Panc1 (cell line): ENCODE measurements at places on chromosomes 5 and 9. TPM values are rescaled to one million over a fixed set of nuclear protein-coding genes. Genes with fewer than 3 reads are reported as not detected.
A peak's percentile ranks its signal among the peaks of the same experiment; 100 is the strongest.

DNA sequence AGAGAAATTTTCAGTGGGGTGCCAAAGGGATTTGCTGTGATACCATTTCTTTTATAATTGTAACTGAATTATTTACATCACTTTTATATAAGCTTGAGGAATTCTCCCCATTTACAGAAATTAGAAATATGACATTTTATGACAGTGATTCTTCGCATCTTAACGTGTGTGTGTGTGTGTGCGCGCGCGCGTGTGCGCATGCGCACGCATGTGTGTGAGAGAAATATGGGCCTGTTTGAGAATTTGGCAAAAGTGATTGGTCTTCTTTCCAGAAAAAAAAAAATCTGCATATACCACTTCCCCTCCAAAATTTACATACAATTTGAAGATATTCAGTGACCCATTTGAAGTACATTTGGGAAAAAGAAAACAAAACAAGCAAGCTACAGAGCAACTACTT, 190.7 kb upstream of the PDE4D start:
- no peak overlapping the region for H3K27ac ChIP-seq
- DNase-seq: no peak
- no peak overlapping the region for H3K4me3 ChIP-seq
- H3K4me1 ChIP-seq: no peaks in the 10 kb centered on the region
- no peaks in the 10 kb centered on the region for H3K36me3 ChIP-seq

GRCh38 chr5:43231977-43232376, 40.0 kb downstream of the NIM1K start:
- no peaks in the 10 kb centered on the region for H3K27me3 ChIP-seq
- H3K36me3 ChIP-seq: no peaks in the 10 kb centered on the region
- H3K4me1 ChIP-seq: no peaks in the 10 kb centered on the region
- DNase-seq: no peak
- no peak overlapping the region for H3K4me3 ChIP-seq
- no peak overlapping the region for H3K27ac ChIP-seq

DNA sequence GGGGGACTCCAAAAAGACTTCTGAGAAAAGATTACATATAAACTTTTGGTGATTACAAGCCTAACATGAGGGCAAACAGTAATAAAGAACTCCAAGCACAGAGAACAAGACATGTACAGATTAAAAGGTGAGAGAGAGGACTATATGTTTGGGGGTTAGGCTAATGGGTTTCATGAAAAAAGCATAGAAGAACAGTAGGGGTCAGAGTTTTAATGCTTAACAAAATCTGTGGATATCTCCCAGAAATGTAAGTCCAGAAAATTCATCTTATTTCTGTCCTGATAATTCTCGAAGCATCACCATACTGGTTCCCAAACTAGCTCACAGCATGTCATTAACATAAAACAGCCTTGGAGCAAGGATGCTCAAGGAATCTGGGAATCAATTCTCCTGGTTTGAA, 137.2 kb downstream of the ARRDC3 start:
- no peak overlapping the region for H3K4me3 ChIP-seq
- no peaks in the 10 kb centered on the region for H3K36me3 ChIP-seq
- H3K27me3 ChIP-seq: no peaks in the 10 kb centered on the region
- no peak for DNase-seq

- no peaks in the 10 kb centered on the region for H3K36me3 ChIP-seq
- no peak overlapping the region for H3K27ac ChIP-seq
- DNase-seq: no peak
- no peaks in the 10 kb centered on the region for H3K4me1 ChIP-seq
These were observed 2062.2 kb upstream of the CDH6 start for GRCh38 chr5:29131285-29131684.

GRCh38 chr9:93699650-93700049, 123.3 kb downstream of the PHF2 start:
- no peaks in the 10 kb centered on the region for H3K36me3 ChIP-seq
- DNase-seq: no peak
- no peak overlapping the region for H3K27ac ChIP-seq

GRCh38 chr9:114480746-114481435, 24.4 kb downstream of the WHRN start:
- no peaks in the 10 kb centered on the region for H3K36me3 ChIP-seq
- H3K27ac ChIP-seq: no peak overlapping the region
- no peak for DNase-seq
- H3K4me3 ChIP-seq: no peak overlapping the region
- H3K4me1 ChIP-seq: no peaks in the 10 kb centered on the region

- no peaks in the 10 kb centered on the region for H3K4me1 ChIP-seq
- no peak overlapping the region for H3K27ac ChIP-seq
- H3K36me3 ChIP-seq: no peaks in the 10 kb centered on the region
- no peaks in the 10 kb centered on the region for H3K27me3 ChIP-seq
- DNase-seq: no peak
These were observed 160.8 kb downstream of the DNAH5 start for GRCh38 chr5:13783726-13784125.

GRCh38 chr5:16456103-16456832, 9.3 kb downstream of the ZNF622 start:
- no peak overlapping the region for H3K4me3 ChIP-seq
- H3K4me1 ChIP-seq: 0 out of 2 replicates have a peak, but pooled peaks cover 3% of the 10 kb centered on the region
- no peak overlapping the region; the same call in 1 of the 2 replicates for H3K27ac ChIP-seq
- H3K36me3 ChIP-seq: peaks cover 52% of the 10 kb centered on the region
- DNase-seq: peak; percentile 69
- no peaks in the 10 kb centered on the region for H3K27me3 ChIP-seq

GRCh38 chr5:169567079-169567478, 16.5 kb upstream of the SPDL1 start:
- no peaks in the 10 kb centered on the region for H3K27me3 ChIP-seq
- DNase-seq: no peak
- no peak overlapping the region for H3K4me3 ChIP-seq
- no peaks in the 10 kb centered on the region for H3K36me3 ChIP-seq
- no peak overlapping the region for H3K27ac ChIP-seq
- H3K4me1 ChIP-seq: no peaks in the 10 kb centered on the region

The DROSHA gene
- 98.1 TPM for total RNA-seq

GRCh38 chr9:133428617-133429101, 6.5 kb downstream of the ADAMTS13 start:
- no peak for DNase-seq
- peak overlapping the region; percentile 34 for H3K4me3 ChIP-seq
- no peaks in the 10 kb centered on the region for H3K36me3 ChIP-seq
- peaks cover 6% of the 10 kb centered on the region; the same call in 1 of the 2 replicates for H3K4me1 ChIP-seq
- H3K27me3 ChIP-seq: no peaks in the 10 kb centered on the region
- no peak overlapping the region for H3K27ac ChIP-seq

DNA sequence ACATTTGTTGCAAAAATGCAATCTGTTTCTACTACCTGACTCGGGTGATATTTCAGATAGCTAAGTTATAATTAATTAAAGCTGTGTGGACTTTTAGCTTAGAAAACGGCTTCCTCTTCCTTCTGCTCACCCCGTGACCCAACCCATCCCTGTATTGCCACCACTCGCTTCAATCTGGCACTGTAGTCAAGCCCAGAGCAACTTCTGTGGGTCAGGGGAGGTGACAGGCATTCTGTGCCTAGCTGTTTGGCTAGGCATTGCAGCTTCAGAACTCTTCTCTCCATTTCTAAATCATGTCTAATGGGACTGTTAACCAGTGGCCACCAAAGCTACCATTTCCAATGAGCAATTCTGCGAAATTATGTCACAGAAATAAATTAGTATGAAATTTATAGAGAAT, 179.7 kb upstream of the TLX3 start:
- no peaks in the 10 kb centered on the region for H3K27me3 ChIP-seq
- no peak overlapping the region for H3K27ac ChIP-seq
- no peak overlapping the region for H3K4me3 ChIP-seq
- H3K4me1 ChIP-seq: no peaks in the 10 kb centered on the region
- DNase-seq: no peak

DNA sequence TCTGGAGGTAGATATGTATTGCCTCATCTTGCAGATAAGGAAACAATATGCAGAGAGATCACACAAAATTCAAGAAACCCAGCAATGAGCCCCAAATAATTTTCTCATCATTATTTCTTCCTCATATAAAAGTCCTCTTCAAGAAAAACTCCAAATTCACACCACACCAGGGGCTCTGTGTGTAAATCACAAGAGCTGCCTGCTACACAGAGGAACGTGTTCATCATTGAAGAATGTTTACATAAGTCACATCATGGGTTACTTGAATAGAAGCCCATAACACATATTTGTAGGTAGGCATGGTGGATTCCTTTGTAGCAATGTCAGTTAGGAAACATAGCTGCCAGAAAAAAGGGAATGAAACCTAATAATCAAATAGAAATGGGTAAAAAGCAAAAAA, 308.1 kb upstream of the TLE4 start:
- no peaks in the 10 kb centered on the region for H3K36me3 ChIP-seq
- H3K27ac ChIP-seq: no peak overlapping the region
- no peak overlapping the region for H3K4me3 ChIP-seq
- DNase-seq: no peak
- H3K27me3 ChIP-seq: no peaks in the 10 kb centered on the region
